ENCODE measurements at places on chromosomes 11 and 22.

DNA sequence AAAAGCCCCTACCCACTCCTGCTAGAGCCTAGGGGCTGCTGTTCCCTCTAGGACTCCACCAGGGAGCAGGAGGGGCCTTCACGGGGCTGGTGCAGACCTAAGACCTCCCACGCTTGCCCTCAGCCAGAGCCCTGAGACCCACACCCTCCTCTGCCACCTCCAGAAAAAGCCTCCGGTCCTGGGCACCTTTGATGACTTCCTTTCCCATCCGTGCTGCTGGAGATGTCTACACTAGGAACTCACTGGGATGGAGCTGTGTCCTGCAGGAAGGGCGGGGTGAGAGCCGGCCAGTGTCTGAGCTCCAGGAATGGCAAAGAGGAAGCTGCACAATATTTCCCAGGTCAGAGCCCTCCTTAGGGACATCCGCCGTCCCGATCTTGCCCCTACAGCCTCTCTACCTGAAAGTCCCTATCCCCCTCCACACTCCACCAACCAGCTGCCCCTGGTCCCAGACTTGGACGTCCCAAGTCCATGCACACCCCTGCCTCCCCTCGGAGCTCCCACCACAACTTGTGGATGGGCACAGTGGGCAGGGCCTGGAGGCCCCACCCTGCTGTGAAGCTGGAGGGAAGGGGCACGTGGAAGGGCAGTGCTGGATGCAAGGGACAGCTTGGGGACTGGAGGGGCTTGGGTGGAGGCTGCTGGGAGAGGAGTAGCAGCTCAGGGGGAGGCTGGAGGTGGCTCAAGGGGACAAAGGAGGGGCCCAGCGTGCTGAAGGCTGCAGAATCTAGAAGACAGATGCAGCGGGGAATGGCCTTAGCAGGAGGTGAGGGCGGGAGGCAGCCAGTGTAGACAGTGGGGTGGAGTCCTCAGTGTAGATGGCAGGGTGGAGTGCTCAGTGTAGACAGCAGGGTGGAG is 13.5 kb upstream of the LRP5 start:
- no peak for DNase-seq

DNA sequence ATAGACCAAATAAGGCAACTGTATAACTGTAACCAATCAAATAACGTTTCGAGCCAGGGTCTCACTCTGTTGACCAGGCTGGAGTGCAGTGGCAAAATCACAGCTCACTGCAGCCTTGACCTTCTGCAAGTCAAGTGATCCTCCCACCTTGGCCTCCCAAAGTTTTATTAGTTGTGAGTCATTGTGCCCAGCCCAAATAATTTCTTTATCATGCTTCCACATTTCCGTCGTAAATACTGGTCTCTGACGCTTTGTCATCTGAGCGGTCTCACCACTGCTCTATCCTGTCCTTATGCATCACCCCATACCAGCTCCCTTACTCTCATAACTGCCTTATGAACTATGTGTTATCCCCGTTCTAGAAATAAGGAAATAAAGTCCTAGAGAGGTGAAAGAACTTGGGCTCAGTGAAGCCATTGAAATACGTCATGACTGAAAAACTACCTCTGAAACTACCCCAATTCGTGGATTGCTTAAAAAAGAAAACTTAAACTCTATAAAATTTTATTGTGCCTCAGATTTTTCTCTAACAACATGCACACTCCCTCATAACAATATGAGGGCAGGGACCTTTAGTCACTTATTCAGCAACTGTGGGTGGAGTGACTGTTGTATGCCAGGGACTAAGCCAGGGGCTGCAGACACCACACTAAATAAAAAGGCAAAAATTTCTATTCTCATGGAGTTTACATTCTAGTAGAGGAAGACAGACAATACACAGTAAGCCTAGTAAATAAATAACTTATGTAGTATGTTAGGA is 15.8 kb upstream of the RTN4RL2 start:
- no peak for DNase-seq

GRCh38 chr11:59676205-59676604 is 7.4 kb upstream of the PATL1 start:
- no peak for DNase-seq

DNA sequence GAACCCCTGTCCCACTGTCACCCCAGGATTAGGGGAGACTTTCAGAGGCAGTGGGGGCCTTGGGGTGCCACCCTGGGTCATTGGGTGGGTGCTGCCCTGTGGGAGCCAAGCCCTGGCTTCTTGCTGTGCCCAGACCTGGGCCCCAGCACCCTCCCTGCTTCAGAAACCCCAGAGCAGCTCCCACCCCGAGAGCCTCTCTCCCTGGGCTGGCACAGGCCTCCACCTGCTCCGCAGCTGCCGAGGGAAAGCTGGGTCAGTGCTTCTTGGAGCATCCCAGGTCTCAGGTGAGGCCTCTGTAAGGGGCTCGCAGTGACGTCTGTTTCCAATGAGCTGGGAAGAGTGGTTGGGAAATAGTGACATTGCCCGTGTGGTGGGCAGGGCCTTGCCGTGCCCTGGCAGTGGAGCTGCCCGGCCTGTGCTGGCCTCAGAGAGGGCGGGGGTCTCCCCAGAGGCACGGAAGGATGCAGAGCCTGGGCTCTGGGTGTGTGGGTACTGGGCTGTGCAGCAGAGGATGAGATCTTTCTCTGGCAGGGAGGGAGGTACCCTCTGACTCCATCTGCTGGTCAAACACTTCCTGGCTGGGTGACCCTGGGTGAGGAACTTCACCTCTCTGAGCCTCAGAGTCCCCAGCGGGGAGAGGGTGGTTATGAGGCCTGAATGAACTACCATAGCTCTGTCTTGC is 23.0 kb downstream of the C22orf23 start:
- no peak for DNase-seq
